ENCODE measurements at places on chromosomes 6 and 20. TPM values are rescaled to one million over a fixed set of nuclear protein-coding genes. Genes with fewer than 3 reads are reported as not detected.

Gene VSTM2L
- not detected for total RNA-seq

Gene PTCRA
- total RNA-seq, result not detected

Gene TFAP2A
- total RNA-seq, result 0.30 TPM

Gene ADGB
- not detected for total RNA-seq

Gene RFX6
- not detected for total RNA-seq

Gene SNPH
- total RNA-seq, result 6.7 TPM

Gene ZNF311
- 0.69 TPM for total RNA-seq

Gene ELOVL2
- not detected for total RNA-seq
